ENCODE measurements at places on chromosomes 12 and 14. TPM values are rescaled to one million over a fixed set of nuclear protein-coding genes. Genes with fewer than 3 reads are reported as not detected.

GRCh38 chr12:8069582-8069981, 3.4 kb upstream of the C3AR1 start:
- no peak for DNase-seq

- DNase-seq, result no peak
Observed at GRCh38 chr12:102769323-102769916, 147.6 kb downstream of the PAH start.

Gene POTEG
- not detected for total RNA-seq

DNA sequence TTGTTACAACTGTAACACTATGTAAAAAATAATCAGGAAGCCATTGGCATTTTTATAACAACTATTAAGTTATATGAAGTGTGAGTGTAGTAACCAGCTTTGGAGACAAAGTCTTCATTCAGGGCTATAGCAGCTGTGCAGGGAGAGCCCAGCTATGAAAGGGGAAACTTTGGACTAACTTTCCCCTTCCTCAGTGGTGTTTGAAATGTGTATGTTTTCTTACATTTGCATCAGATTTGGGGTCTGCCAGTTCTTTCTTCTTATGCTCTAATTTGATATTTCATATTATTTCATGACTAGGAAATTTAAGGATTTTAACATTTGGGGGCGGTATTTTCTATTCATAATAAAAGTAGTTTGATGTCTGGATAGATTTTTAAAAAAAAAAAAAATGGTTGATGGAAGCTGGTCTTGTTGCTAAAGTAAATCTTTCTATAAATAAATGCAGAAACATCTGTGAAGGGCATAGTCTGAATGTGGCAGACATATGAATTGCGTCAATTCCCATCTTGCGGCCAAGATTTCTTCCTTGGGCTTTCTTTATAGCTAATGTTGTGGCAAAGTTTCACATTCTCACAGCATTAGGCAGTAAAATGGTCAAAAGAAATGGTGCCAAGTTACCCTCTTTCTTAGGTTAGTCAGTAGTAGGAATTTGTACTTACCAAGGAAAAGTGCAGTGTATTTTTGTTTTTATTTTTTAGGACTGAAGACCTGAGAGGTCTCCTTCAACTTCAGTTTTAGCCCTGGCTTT, 35.6 kb downstream of the RASSF8 start:
- no peak for DNase-seq

Gene PTPN21
- total RNA-seq, result 12.5 TPM

- DNase-seq, result no peak
Observed at GRCh38 chr14:33609582-33609981, 341.3 kb downstream of the EGLN3 start.

GRCh38 chr14:38212111-38212510, 4.4 kb downstream of the SSTR1 start:
- no peak for DNase-seq

DNA sequence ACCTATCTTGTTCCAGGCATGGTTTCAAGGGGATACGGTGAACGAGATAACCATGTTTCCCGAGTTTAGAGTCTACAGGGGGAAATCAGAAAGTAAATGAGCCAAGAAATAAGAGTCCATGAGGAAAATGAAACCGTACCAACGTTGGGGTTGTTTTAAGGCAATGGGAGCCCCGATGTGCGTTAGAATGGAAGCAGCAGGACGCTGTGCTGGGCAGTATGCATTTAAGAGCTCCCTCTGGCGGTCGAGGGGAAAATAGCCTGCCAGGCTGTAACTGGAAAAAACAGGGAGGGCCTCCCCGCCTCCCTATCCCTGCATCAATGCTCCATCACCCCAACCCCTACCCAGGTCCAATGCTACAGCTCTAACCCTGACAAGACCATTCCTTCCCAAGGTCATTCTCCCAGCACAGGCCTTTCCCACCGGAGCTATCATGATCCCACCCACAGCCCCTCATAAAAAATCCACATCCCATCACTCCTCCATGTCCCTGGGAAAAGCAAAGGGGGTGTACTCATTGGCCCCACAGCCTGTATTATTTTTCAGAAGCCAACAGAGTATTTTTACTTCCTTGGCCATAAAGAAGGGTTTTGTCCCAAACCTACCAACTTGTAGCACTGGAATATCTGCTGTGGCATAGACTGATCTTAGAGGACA, 226.3 kb upstream of the NOS1 start:
- DNase-seq, result no peak

GRCh38 chr12:123891516-123892179, 81.0 kb downstream of the CCDC92 start:
- no peak for DNase-seq

GRCh38 chr12:102540815-102541385, 60.5 kb upstream of the IGF1 start:
- DNase-seq, result no peak

DNA sequence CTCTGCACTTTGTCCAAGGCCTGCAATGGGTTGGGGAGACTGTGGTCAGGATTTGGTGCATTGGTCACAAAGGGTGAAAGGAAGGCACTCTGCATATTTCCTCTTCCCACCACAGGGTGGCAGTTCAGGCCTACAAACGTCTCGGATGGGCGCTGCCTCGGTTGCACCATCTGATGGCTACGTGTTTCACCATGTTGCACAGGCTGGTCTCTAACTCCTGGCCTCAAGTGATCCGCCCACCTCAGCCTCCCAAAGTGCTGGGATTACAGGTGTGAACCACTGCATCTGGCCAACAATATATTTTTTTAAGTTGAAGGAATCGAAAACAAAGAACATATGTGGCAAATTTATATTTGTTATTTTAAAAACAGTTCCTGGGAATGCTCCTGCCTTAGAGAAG, 35.1 kb downstream of the TMBIM6 start:
- DNase-seq, result peak; percentile 9

Measured in kidney epithelial cell (primary cell).